ENCODE measurements at places on chromosomes 4 and X. TPM values are rescaled to one million over a fixed set of nuclear protein-coding genes. Genes with fewer than 3 reads are reported as not detected.

The TNIP3 gene
- under 0.01 TPM for total RNA-seq

The ZDHHC15 gene
- total RNA-seq, result 0.38 TPM

The RBMXL3 gene
- total RNA-seq, result not detected

The PRRG3 gene
- total RNA-seq, result 2.1 TPM

The LEF1 gene
- total RNA-seq, result not detected

The CHRNA9 gene
- total RNA-seq, result not detected

The JAKMIP1 gene
- not detected for total RNA-seq

The MEPE gene
- not detected for total RNA-seq

The BOD1L1 gene
- 22.0 TPM for total RNA-seq

The AFP gene
- total RNA-seq, result 0.59 TPM

The LONRF3 gene
- total RNA-seq, result 0.47 TPM

The KIF4A gene
- 5.2 TPM for total RNA-seq

The DOK7 gene
- total RNA-seq, result 0.08 TPM

The RIPPLY1 gene
- total RNA-seq, result not detected

The AKAP4 gene
- not detected for total RNA-seq

The RNF175 gene
- not detected for total RNA-seq

The EDNRA gene
- 5.3 TPM for total RNA-seq

The GNL3L gene
- total RNA-seq, result 26.8 TPM

The NDP gene
- 1.2 TPM for total RNA-seq

The DCLK2 gene
- 12.2 TPM for total RNA-seq

The KDR gene
- 1.9 TPM for total RNA-seq

The OTC gene
- total RNA-seq, result not detected

The MAGEA2 gene
- total RNA-seq, result not detected

The GPR143 gene
- not detected for total RNA-seq

The TBC1D9 gene
- total RNA-seq, result 27.3 TPM

The RHOXF2 gene
- total RNA-seq, result not detected

The HNRNPD gene
- 28.0 TPM for total RNA-seq

The MCTS1 gene
- 17.7 TPM for total RNA-seq

The C1QTNF7 gene
- 3.3 TPM for total RNA-seq

The PDGFRA gene
- total RNA-seq, result 451 TPM

The MMAA gene
- 9.4 TPM for total RNA-seq

The RBMX gene
- 116 TPM for total RNA-seq

The C4orf50 gene
- total RNA-seq, result not detected

The PCDH7 gene
- total RNA-seq, result 0.23 TPM

The PPP4R3C gene
- not detected for total RNA-seq

The MAGEB10 gene
- total RNA-seq, result not detected

The RPS6KA6 gene
- 1.2 TPM for total RNA-seq

The GJB1 gene
- not detected for total RNA-seq

The TMPRSS11A gene
- total RNA-seq, result not detected

The ENAM gene
- total RNA-seq, result not detected

The CT45A5 gene
- total RNA-seq, result not detected

The RS1 gene
- total RNA-seq, result not detected

The IQCM gene
- not detected for total RNA-seq

The DCHS2 gene
- total RNA-seq, result not detected

The PAK3 gene
- 3.5 TPM for total RNA-seq

The TRPC5OS gene
- not detected for total RNA-seq

The STATH gene
- total RNA-seq, result not detected

The GABRB1 gene
- total RNA-seq, result not detected

The FREM3 gene
- total RNA-seq, result not detected

The NAA11 gene
- not detected for total RNA-seq

The GLRA3 gene
- total RNA-seq, result not detected

The CXCL6 gene
- total RNA-seq, result 0.47 TPM

All from smooth muscle cell of the coronary artery (primary cell).